Inflammatory macrophage (primary cell): ENCODE measurements at places on chromosomes 2 and 18.

- DNase-seq = no peak
These were observed 124.5 kb downstream of the CNTNAP5 start for GRCh38 chr2:124149571-124149970.

- peak; percentile 61 for DNase-seq
These were observed 14.6 kb upstream of the HNRNPLL start for GRCh38 chr2:38617301-38617700.

- no peak for DNase-seq
These were observed 113.5 kb downstream of the NYAP2 start for GRCh38 chr2:225512876-225513540.

GRCh38 chr2:64234785-64235184 lies 90.6 kb upstream of the PELI1 start:
- DNase-seq = no peak

- DNase-seq = no peak
These were observed 1.9 kb downstream of the IMP4 start for GRCh38 chr2:130344578-130344977.

DNA sequence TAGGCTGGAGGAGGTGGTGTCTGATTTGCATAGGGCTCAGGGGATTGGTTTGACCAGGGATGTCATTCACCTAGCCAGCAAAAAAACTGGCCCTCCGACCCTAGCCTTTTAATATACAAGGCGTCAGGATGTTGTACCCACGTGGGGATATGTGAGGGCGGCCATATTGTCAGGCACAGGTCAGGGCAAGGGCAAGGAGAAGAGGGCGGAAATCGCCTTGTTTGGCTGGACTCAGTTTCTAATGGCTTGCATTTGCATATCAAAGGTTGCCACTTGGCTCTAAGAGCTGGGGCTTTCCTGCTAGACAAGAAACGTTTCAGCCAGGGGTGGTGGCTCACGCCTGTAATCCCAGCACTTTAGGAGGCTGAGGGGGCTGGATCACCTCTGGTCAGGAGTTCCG lies 24.9 kb upstream of the PDCL3 start:
- no peak for DNase-seq

- DNase-seq = no peak
These were observed 371.6 kb downstream of the EIPR1 start for GRCh38 chr2:3005859-3006501.
